ENCODE measurements at places on chromosomes 1 and 21.

DNA sequence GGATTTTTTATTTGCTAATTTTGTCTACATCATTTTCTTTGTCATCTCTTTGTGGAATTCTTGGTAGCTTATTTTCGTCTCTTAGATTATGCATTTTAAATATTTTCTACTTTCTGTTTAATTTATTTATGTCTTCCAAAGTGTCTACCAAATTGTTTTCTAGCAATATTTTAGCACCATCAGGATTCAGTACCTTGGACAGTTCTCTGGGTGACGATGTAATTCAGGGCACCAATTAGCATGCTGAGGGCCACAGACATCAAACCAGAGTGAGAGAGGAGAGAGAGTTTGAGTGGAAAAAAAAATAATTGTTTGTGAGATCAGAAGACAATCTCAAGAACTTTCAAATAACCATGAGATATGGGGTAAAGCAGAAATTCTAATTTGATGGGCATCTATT is 169.8 kb upstream of the CXADR start:
- DNase-seq: no peak

- DNase-seq: peak; percentile 87
Measured at GRCh38 chr1:59814180-59814900, 409 bp upstream of the HOOK1 start.

- no peak for DNase-seq
Measured at GRCh38 chr1:164635803-164636731, 77.1 kb downstream of the PBX1 start.

GRCh38 chr1:36327421-36328087 is 4.1 kb upstream of the EVA1B start:
- no peak for DNase-seq

DNA sequence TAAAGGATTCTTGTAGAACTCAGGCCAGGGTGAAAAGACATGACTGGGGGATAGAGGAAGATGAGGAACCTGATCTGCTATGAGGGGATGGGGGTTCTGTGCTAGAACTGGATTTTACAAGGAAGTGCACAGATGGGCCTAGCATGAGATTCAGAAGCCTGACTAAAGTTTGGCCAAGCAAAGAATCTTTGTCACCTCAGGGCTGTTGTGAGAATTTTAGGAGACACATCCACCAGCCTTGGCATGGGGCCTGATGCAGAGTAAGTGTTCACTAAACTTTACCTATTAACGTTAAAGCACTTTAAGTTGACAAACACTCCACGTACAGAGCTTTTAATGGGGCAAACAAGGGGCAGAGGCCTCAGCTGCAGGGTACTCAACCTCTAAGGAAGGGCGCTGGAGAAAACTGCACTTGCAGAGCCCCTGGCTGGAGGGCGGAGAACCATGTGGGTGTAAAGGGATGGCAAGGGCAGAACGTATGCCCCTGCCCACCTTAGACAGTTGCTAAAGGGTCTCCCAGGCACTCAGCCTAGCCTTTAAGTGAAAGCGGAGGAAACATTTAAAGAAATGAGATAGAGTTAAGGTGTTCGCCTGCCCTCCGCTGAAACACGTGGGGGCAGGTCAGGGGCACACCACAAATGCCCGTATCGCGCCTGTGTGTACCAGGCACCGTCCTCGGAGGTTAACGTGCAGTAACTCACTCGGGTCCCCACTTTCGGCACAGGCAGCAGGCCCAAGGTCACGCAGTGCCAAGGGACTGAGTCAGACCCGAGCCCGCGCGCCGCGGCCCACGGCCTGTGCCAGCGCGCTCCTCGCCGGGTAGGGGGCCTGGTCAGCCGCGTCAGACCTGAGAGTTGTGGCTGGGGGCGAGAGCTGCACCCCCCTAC is 990 bp upstream of the MRPS6 start:
- DNase-seq: no peak

Measured in vagina (tissue), 2 donors.